ENCODE measurements at places on chromosomes 3 and 15.

GRCh38 chr3:13148126-13148525 lies 74.9 kb upstream of the IQSEC1 start:
- DNase-seq, result no peak

DNA sequence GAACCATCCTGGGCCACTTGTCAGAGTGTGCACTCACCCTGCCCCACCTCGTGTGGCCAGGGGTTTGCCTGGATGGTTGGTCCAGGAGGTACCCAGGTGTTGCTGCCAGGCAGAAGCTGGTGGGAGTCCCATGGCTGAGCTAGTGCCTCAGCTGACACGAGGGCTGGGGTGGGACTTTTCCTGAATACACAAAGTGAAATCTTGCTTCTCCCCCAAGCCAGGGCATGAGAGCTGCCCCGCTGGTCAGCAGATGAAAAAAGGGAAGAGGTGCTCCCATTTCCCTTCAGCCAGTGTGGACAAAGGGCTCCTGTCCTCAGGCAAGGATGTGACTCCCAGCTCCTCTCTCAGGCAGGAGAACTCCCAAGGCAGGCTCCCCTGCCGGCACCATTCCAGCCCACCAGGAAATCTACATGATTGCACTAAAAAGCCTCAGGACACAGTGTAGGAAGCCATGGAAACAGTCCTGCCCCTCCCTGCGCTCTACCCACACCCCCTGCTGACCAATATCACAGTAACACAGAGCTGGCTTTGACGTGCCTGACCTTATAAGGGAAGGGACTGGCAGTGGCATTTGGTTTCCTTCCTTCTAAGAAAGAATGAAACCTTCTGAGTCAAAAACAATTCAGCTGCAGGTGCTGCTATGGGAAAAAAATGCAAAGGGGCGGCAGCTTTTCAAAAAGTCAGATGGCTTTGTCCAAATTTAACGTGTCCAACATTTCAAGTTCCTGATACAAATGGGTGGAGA lies 33.9 kb downstream of the MYO5C start:
- peak; percentile 14 for DNase-seq

DNA sequence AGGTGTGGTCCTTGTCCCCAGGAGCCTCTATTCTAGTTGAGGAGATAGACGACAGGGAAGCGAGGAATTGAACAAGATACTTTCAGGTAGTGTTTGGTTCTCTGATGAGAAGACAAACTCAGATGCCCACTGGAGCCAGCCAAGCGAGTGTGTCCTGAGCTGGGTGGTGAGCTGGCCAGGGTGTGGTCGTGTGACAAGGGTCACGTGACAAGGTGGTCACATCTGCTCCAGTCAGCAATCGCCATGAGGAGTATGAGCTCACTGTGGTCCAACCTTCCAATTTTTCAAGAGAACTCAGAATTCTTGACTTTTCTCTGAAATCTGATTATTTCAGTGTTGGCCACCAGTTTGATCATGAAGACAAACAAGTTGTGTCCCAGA lies 39.5 kb downstream of the SLC6A6 start:
- DNase-seq, result no peak

DNA sequence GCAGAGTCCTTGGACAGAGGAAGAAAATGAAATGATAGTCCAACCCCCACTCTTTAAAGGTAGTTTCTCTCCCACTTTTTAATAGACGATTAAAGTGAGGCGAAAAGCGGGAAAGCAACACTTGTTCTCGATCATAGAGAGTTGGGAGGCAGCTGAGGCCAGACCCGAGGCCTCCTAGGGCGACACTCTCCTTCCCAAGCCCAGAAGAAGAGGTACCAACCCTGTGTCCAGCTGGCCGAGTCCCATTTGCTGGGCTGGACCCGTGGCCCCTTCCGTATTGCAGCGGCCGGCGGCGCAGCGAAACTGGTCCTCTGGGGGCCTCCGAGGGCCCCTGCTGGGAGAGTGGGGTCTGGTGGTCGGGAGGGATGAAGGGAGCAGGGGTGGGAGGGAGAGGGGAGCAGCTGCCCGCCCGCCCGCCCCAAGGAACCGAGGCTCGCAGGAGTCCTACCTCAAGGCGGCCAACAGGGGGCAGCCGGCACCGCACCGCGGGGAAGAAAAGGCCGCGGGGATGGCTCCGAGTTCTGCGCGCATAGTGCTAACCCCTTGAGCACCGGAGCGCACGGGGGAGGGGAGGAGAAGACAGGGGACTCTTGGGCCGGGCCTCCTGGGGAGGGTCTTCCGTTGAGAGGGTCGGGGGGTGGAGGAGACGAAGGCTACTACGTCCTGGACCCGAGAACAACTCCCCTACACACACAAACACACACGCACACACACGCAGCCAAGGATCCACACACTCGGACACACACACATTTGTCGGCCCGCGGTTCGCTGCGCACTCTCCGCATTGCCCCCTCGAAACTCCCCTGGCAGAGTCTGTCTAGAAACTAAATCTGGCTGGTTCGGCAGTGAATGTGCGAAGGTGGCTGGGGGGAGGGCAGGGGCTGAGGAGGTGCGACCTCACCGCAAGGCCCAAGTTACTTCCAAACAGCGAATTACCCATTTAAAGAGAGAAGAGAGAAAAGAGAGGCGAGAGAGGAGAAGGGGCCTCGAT lies 2.0 kb downstream of the WNT5A start:
- DNase-seq, result no peak

DNA sequence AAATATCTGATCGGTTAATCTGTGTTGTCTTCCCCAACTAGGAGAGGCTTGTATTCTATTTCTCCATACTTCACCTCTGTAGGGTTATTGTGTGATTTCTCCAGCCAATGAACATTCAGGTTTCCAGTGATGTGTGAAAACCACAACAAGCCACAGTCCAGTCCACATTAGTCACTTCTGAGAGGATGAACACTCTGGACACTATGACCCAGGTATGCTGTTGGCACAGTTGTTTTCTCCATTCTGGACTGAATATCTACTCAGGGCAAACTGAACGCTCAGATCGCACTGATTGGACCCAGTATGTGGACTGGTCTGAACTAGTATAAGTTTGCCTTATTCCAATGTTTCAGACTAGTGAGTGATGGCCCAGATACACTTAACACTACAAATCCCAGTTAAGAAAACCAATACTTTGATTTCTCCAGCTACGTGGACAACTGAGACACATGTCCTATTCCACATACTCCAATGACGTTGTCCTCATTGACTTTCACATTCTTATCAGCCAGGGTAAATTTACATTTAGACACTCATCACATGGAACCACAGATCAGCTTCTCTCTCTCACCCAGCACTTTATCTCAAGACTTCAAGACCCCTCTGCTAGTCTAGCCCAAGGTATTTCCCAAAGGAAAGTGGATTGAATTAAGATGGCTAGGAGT lies 587.4 kb upstream of the SGO1 start:
- no peak for DNase-seq

DNA sequence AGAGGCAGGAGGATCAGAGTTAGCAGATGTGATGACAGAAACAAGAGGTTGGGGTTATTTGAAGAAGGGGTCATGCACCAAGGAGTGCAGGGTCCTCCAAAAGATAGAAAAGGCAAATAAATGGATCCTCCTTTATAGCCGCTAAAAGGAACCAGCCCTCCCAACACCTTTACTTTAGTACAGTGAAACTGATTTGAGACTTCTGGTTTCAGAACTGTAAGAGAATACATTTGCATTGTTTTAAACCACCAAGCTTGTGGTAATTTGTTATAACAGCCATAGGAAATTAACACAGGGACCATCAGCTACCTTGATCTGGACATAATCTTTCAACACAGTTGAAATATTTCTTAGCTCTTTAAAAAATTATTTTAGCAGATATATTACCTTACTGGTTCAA lies 166.6 kb downstream of the TIGIT start:
- DNase-seq, result no peak

- DNase-seq, result no peak
Observed at GRCh38 chr3:29590461-29590860, 309.6 kb downstream of the RBMS3 start.

- DNase-seq, result peak; percentile 24
Observed at GRCh38 chr15:28942046-28942445, 56.3 kb downstream of the APBA2 start.

DNA sequence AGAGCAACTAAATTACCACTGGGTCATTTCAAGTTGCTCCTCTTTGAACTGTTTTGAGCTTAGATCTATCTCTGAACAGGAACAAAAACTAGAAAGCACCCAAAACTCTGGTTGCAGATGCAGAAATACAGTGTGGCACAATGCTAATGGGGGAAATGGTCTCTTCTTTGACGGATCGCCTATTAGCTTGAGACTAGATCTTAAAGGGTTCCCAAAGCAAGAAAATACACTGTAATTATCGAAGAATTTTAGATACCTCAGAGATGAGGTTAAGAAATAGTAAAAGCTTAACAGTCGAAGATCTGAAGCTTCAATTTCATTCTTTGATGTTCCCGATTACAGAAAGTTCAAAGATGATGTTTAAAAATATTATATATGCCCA lies 818 bp downstream of the PPP1R2 start:
- DNase-seq, result no peak

DNA sequence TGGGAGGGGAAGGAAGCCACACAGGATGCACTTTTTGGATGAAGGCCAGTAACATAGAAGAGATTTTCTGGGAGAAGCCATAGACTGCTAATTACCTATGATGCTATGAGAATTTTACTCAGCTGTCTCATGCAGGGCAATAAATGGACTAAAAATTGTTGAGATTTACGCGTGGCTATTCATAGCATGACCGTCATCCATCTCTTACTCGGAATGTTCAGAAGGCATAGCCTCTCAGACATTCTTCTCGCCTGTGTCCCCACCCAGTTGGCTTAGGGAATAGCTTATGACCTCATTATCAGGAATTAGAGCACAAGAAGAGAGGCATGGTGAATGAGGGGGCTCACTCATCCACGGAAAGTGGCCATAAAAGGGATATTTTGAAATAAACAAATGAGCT lies 107.9 kb upstream of the ATP10A start:
- no peak for DNase-seq

DNA sequence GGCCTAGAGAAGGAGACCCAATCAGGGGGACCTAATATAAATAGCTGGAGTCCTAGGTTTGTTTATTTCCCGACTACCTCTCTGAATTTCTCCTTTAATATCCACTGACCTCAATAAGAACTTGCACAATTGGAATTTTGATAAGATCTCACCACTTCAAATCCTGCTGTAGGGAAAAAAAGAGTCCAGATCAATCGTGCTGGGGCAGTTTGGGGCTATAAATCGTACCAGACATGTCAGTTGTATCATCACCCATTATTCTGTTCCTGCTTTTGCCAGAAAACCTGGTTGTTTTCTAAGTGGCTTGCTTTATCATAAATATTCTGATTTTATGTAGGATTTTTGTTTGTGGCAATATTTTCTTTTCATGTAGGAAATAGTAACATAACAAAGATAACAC lies 281.3 kb downstream of the DIPK2A start:
- no peak for DNase-seq

- no peak for DNase-seq
Observed at GRCh38 chr3:183158551-183159006, 4.0 kb downstream of the LAMP3 start.

- DNase-seq, result no peak
Observed at GRCh38 chr15:32879980-32880379, 162.2 kb downstream of the GREM1 start.

DNA sequence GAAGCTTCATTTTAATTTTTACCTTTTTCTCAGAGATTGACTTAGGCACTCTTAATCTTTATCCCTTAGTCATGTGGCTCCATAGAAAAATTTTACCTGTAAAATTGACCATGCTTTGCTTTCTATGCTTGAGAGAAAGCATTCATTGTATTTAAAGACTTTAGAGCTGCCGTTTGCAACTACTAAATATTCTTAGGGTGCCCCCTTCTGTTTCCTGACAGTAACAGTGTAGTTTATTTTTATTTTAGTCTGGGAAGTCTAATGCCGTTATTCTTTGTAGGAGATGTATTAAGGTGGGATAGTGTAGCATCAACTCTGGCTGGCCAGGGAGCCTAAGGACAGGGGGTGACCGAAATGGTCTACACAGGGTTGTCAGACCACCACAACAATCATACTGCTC lies 84.5 kb upstream of the SYNPR start:
- no peak for DNase-seq

GRCh38 chr3:31377045-31377642 lies 155.6 kb upstream of the STT3B start:
- no peak for DNase-seq

Measured in activated CD4-positive, alpha-beta T cell treated with anti-CD3 and anti-CD28 coated beads, Interleukin-2, amount 50 U/mL, for 1 hour (primary cell).